ENCODE measurements at places on chromosomes 7 and 10.
A peak's percentile ranks its signal among the peaks of the same experiment; 100 is the strongest.

DNA sequence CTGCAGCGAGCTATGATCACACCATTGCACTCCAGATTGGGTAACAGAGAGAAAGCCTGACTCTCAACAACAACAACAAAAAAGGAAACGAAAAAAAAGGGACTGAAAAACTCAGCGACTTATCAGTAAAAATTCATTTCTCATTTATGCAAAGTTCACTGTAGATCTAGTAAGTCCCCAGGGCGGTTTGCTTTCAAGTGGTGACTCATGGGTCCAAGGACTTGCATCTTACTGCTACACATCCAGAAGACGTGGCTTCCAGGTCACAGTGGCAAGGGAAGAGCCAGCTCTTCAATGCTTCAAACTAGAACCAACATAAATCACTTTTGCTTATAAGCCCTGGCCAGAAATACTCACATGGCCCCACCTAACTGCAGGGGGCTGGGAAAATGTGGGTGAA lies 178.3 kb upstream of the AUTS2 start:
- peak; percentile 24 for DNase-seq

GRCh38 chr10:125640653-125641052 lies 42.3 kb downstream of the TEX36 start:
- no peak for DNase-seq

GRCh38 chr10:11037991-11038390 lies 20.3 kb downstream of the CELF2 start:
- DNase-seq = no peak

DNA sequence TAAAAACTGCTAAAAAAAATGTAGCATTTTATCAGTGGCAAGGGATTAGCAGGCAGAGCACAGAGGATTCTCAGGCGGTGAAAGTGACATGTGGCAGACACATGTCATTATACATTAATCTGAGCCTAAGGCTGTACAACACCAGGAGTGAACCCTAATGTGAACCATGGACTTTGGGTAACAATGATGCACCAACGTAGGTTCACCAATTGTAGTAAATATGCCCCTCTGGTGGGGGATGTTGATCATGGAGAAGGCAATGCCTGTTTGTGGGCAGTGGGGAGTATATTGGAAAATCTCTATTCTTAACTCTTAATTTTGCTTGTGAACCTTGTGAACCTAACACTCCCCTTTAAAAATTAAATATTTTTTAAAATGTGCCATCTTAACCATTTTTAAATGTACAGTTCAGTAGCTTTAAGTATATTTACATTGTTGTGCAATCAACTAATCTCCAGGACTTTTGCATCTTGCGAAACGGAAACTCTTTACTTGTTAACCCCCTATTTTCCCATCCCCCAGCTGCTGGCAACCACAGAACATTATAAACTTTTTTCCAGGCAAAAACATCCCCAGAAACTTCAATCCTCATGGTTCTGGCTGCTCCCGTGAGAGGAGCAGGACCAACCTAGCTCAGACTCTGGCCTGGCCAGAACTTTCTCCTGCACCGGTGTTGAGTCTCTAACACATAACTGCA lies 29.9 kb downstream of the LRRC20 start:
- DNase-seq = no peak

DNA sequence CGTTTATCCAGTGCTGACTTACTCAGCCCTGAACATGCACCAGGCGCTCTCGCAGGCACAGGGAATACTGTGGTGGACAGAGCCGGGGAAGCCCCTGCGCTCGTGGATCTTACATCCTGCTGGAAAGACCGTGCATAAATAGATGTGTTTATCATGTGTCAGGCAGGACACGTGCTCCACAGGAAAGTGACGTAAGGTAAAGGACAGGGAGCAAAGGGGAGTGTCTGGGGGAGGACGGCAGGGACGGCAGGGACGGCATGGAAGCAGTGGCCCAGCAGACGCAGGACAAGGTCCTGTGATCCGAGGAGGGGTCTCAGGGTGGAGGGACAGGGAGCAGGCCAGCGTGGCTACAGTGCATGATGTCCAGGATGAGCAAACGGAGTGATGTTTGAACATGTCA lies 410.5 kb downstream of the PAXIP1 start:
- no peak for DNase-seq

DNA sequence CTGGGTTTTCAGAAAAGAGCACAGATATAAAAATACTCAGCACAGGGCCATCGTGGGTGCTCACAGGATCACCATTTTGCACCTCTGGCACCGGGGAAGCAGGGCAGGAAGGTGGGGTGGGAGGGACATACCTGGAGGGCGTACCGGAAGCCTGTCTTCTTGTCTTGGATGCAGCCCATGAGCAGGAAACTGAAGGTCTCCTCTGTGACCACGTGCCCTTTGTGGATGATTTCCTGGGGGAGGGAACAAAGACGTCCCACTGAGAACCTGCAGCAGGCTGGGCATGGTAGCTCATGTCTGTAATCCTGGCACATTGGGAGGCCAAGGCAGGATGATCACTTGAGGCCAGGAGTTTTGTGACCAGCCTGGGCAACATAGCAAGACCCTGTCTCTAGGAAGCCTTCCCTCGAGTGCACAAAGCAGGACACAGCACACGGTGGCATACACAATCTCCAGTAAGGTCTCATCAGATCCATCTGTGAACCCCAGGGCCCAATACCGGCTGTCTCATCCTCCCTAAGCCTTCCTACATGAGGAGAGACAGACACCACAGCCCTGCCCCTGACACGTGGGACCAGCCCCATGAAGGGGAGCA lies 9.5 kb downstream of the PTCD1 start:
- no peak for DNase-seq
